Glutamatergic neuron (in vitro differentiated cells): ENCODE measurements at places on chromosomes 6 and 20.

DNA sequence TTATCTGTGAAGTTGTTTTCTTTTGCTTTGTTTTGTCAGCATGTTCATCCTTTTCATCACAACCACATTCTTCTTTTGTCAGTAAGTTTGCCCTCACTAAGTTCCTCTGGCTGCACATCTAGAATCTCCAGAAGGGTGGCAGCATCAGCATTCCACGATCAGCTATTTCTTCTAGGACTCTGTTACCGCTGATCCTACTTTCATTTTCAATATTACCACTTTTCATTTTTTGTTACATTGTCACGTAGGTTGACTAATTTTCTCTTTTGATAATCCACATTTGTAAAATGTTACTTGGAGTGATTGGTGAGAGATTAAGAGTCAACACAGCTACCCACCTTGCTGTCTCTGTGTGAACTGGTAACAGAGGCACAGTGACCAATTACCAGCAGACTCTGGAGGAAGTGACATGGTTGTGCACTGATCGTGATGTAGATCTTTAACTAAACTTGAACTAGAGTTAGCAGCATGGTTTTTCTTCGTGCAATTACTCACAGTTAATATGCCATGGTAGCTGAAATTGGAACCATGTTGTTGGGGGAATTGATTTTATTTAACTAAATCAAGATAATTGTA is 307.9 kb upstream of the SLC35B3 start:
- no peak for DNase-seq

DNA sequence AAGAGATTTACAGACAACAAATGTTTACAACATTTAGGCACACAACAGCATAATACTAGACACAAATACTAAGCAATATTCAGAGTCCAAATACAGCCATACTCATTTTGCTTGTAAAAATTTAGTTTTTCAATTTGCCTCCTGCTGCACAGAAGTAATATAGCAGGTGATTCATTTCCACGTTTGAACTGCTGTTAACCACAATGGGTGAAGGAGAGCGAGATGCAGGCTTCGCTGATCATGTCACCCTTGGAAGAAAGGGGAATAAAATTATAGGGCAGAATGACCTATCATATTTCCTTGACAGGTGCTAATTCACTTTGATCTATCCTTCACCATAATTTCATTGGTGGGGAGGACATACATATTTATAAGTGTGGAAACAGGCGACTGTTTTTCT is 643.8 kb upstream of the AGPAT4 start:
- DNase-seq = no peak

DNA sequence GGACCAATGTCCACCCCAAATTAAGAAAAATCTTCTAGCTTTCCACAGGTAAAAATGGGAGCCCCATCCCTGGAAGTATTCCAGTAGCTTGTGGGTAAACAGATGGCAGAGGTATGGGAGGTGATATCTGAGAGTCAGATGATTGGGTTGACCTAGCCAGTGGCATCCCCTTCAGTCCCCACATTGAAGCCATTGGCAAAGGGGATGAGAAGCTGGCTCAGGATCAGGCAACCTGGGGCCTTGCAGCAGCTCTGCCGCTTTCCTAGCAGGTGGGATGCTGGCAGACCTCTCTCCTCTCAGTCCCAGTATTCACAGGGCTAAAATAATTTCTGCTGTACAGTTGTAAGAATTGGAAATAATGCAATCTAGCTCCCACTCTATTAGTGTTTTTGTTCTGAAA is 108.9 kb upstream of the KCNG1 start:
- DNase-seq = no peak

DNA sequence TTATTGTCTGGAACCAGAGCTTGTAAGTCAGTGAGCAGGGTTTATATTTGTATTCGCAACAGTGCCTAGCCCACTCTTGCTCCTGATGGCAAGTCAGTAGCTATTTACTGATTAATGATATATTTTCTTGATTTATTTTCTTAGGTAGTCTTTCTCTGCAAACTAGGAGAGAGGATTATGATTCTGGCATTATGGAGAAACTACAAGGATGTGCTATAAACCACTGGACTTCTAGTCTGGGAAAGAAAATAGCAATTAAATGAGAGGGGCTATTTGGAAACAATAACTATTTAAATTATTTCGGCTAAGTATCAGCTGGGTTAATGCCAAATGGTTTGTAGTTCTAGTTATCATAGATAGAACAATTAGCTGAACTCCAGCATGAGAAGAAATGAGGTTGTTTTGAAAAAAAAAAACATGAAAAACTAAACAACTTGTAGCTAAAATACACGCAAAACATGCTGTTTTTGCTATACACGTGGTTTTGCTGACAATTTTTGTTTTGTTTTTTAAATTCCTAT is 304.9 kb upstream of the TCF21 start:
- no peak for DNase-seq

DNA sequence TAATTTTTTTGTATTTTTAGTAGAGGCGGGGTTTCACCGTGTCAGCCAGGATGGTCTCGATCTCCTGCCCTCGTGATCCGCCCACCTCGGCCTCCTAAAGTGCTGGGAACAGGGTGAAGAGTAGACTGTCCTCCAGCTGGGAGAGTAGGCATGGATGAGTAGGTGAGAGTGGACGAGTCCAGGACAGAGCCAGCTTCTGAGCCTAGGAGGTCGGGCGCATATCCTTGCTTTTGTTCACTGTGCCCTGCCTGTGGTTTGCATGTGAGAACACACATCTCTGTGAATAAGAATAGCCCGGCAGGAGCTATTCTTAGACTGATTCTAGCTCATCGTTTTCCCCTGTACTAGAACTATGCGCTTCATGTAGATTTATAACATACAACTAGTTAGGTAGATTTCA is 78.3 kb downstream of the RPP40 start:
- no peak for DNase-seq

GRCh38 chr6:90008189-90008907 is 114.1 kb downstream of the GJA10 start:
- no peak for DNase-seq

- DNase-seq = no peak
These were observed 27.2 kb downstream of the ARID1B start for GRCh38 chr6:156804402-156804801.

DNA sequence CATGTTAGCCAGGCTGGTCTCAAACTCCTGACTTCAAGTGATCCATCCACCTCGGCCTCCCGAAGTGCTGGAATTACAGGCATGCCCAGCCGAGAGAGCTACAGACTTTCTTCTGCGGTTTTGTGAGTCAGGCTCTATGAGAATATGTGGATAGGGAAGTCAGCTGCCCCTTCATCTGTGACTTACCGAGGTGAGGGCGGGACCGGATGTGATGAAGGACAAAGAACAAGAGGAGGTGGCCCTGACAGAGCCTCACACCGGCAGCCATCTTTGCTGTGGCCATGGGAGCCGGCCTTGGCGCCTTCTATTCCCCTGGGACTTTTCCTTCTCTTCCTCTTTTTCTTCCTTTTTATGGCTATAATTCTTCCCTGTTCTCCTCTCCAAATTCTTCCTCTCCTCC is 67.0 kb downstream of the IYD start:
- no peak for DNase-seq

DNA sequence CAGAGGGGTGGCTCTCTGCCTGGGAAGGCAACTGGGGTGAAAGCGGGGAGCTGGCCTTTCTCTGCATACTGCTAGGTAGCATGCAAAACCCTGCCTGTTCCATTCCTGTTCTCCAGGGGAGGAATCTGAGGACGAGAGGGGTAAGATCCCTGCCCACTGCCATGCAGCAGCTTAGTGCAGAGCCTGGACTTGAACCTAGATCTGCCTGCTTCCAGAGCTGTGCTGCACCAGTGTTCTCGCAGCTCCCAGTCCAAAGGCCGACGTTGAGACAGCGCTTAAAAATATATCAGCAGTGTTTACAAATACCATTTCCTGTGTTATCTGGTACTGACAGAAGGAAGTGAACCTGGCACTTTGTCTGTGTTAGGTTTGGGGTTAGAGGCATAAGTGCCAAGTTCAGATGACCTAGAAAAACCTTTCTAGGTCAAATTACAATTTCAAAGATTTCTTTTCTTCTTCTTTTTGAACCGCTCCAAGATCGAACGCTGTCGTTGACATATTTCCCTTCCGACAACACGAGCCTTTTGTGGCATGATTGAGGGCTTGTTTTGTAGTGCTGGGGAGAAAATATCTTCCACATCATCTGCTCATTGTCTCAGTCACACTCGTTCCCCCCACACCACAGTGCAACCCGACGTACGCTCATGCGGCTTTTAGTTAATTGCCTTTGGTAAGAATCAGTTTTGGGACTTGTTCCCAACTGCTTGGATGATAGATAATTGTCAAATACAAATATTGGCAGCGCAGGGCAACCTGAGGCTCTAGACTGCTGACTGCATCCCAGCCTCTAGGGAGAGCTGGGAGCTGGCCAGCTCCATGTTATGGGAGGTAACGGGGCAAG is 44.6 kb downstream of the TOX2 start:
- no peak for DNase-seq

DNA sequence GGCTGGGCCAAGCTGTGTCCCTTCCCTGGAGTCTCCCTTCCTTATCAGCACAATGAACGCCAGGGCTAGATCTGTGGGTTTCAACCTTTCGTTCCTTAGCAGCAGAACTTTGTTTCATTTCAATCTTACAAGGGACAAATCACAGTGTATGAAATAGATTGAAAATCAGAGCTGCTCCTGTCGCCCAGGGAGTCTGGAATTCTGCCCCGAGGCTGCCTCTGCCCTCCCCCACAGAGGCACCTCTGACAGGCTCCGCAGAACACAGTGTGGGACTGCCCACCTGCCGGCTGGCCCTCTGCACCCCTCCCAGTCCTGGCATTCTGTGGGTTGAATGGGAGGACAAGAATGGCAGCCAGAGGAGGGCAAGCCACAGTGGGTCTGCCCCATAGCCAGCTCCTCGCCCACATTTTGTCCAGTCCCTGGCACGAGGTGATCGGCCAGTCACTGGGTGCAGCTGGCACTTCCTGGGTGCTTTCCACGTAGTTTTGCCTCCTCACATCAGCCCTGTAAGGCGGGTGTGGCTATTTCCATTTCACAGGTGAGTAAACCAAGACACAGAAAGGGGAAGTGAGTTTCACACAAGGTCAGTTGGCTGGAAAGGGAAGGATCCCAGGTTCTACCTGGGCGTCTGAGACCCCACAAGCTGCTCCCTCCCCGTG is 26.1 kb downstream of the MANBAL start:
- DNase-seq = no peak

DNA sequence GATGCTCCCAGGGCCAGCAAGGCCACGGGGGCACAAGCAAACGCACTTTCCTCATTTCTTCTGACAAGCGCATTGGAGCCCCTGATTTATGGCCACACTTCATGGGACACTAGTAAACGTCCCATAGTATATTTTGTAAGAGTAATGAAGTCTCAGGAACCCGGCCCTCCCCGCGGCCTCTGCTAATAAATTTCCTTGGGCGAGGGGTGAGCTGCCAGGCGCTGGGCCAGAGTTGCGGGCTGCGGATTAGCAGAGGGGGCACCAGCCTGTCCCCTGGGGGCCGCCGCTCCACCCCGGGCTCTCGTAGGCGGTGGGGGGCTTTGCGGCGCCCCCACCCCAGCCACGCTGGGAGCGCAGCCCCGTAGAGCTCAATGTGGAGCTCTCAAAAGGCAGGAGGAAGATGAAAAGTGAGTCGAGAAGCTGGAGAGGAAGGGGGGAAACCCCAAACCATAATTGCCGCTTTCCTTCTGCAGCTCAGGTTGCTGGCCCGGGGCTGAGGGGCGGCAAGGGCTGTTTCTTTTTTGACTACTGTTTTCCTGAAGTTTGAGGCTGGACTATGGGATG is 173.6 kb downstream of the CDC5L start:
- no peak for DNase-seq
